ENCODE measurements at places on chromosomes 12 and 14. TPM values are rescaled to one million over a fixed set of nuclear protein-coding genes. Genes with fewer than 3 reads are reported as not detected.

DNA sequence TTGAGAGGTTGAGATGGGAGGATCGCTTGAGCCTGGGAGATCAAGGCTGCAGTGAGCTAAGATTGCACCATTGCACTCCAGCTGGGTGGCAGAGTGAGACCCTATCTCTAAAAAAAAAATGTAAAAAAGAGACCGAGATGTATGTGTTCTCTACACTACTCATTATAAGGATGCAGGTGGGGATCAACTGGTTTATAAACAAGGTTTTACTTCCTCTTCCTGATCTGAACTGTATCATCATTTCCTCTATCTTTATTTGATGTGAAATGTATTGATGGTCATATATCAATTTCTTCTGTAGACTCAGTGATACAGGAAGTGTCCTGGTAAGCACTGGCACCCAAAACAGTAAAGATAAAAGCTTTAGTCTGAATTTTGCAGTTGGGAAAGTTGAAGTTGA is 20.1 kb upstream of the USP44 start:
- DNase-seq = no peak
- H3K4me3 ChIP-seq = no peak overlapping the region
- H3K27ac ChIP-seq = no peak overlapping the region
- no peaks in the 10 kb centered on the region for H3K36me3 ChIP-seq
- peaks cover 18% of the 10 kb centered on the region for H3K27me3 ChIP-seq
- H3K4me1 ChIP-seq = peaks cover 2% of the 10 kb centered on the region

GRCh38 chr12:28683366-28683765 is 465.7 kb upstream of the FAR2 start:
- peaks cover 1% of the 10 kb centered on the region for H3K4me1 ChIP-seq
- no peak overlapping the region for H3K27ac ChIP-seq
- H3K36me3 ChIP-seq = no peaks in the 10 kb centered on the region

The TRIM9 gene
- total RNA-seq = 1.7 TPM

The CISTR gene
- not detected for total RNA-seq

The SLC5A8 gene
- total RNA-seq = 0.12 TPM

Data from progenitor cell of endocrine pancreas (in vitro differentiated cells).